ENCODE measurements at places on chromosomes 13 and 19.
A peak's percentile ranks its signal among the peaks of the same experiment; 100 is the strongest.

DNA sequence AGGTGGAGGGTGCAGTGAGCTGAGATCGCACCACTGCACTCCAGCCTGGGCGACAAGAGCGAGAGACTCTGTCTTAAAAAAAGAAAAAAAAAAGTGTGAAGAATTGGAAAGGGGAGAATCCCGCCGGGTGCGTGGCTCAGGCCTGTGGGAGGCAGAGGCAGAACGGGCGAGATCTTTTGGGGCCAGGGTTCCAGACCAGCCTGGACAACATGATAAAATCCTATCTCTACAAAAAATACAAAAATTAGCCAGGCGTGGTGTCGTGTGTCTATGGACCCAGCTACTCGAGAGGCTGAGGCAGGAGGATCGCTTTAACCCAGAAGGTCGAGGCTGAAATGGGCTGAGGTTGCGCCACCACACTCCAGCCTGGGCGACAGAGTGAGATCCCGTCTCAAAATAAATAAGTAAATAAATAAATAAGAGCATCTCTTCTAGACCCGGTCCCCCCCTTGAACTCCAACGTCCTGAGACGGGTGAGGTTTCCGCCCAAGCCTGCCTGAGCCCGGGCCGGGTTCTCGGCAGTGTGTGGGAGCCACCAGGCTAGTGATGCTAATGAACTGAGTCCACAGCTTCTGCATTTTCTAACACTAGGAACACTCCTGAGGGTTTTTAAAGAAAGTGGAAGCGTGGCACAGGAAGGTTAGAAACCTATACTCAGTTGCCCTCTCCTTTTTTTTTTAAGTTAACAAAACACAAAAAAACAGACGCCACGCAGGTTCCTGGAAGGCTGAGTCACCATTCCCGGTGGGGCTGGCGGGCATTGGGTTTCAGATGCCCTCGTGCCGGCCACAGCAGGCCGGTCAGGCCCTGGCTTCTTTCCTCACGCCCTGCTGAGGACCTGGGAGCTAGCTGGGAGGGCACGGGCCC lies 22.0 kb downstream of the GPX4 start:
- DNase-seq = no peak

DNA sequence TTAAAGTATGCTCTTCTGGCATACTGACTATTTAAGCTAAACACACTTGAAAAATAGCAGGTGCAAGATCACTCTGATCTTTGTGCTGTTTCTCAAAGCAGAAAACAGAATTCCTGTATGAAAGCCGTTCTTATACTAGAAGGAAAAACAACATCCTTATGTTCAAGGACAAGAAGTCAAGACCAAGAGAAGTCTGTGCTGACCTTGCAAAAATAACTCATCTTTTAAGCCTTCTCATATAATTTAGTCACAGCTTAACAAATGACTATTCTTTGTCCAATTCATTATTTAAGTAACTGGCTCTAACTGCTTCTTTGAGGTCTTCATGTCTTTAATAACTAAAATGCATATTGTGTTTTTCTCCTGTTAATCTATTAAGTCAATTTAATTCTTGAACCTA lies 2750.2 kb upstream of the PCDH20 start:
- DNase-seq = no peak

DNA sequence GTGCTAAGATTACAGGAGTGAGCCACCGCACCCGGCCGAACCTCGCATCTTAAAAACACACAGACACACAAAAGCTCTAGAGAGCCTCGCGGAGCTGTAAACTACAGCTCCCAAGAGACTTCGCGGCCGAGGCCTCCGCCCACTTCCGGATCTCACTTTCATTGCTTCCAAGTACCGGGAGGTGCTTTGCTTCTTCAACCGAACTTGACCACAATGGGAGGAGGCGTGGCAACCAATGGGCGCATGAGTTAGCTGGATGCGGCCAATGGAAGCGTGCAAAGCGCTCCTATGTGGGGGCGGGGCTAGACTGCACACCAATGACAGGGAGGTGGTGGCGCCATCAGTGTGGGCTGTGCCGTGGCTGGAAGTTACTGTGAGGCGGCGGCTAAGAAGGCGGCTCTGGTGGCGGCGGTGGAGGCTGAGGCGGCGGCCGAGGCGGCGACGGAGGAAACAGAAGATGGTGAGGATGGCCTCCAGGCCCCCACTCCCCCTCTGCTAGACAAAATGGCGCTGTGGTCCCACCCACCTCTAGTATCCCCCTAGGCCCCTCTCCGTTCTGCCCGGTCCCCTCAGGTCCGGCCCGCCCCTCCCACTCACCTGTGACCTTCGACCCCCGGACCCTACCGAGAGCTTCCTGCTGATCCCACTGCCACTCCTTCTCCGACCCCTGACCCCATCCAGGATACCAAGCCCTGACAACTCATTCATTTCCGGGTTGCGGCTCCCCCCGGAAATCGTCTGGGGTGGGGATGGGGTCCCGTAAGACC lies at the start of gene DDA1:
Gene DDA1, plus strand, starts transcription at position 366 of the 767 bp plus-strand sequence. Its CDS starts 92 bp downstream, at position 458.
- peak; percentile 100 for DNase-seq

- no peak for DNase-seq
These were observed 1265.5 kb downstream of the PCDH9 start for GRCh38 chr13:65964672-65965071.

DNA sequence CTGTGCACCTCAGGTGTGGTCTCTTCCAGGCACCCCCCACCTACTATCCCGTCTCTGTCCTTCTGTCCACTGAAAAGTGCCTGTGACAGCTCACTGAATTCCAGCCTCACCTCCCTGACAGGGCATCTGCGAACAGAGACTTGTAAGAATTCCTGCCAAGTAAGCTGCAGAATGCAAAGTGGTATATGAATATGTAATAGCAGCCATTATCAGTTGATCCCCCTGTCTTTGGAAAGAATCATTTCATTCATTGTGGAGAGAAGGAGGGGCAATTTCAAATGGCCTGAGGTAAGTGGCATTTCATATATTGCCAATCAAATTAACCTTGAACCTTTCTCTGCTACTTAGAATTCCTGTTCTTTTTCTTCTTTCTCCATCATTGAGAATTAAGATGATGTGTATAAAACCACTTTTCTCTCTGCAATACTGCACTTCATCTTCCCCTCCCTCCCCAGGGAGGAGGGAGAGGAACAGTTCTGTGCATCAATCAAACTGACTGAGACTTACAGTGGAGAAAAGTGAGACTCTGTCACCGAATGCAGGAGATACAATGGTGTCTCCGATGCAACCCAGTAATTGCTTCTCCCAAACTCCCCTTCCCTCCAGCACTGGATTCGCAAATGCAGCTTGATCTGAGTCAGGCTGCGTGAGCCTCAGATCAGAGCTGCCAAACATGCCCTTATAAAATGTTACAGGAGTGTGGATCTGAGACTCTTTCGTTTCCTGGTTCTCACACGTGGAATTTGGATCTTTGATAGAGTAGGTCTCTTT lies 91.7 kb downstream of the SLC10A2 start:
- DNase-seq = no peak

- no peak for DNase-seq
These were observed 11.1 kb upstream of the TDRD12 start for GRCh38 chr19:32708457-32708856.

DNA sequence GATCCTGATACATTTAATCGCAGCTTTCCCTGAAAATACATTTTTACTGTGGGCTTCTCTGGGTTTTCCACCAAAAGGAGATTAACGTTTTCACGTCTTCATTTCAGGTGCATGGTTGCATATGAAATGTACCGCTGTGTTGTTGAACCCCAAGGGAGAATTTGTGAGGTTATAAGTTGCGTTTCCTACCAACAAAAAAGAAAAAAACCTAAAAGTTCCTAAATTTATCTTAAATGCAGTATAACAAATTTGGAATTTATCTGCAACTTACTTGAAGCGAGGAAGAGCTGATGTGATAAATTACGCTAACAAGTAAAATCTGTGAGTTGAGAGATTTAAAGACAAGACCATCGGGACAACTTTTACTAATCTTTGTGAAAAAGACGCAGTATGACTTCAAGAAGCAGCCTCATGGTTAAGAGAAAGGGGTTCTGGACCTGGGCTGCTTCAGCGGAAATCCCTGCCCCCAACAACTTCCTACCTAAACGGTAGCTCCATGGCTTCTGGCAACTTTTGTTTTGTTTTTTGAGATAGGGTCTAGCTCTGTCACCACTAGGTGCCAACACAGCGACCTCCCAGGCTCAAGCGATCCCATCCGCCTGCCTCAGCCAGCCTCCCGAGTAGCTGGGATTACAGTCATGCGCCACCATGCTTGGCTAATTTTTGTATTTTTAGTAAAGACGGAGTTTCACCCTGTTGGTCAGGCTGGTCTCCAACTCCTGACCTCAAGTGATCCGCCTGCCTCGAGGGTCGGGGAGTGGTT lies 958 bp upstream of the OBI1 start:
- no peak for DNase-seq

- peak; percentile 61 for DNase-seq
These were observed 513 bp downstream of the MIER2 start for GRCh38 chr19:343941-344624.

DNA sequence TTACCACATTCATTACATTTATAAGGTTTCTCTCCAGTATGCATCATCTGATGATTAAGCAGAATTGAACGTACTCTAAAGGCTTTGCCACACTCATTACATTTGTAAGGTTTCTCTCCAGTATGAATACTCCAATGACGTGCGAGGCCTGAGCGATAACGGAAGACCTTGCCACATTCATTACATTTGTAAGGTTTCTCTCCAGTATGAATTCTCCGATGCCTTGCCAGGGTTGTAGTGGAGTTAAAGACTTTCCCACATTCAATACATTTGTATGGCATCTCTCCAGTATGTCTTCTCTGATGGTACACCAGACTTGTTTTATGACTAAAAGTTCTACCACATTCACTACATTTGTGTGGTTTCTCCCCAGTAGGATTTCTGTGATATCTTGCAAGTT lies 16.8 kb upstream of the ZNF432 start:
- DNase-seq = no peak

DNA sequence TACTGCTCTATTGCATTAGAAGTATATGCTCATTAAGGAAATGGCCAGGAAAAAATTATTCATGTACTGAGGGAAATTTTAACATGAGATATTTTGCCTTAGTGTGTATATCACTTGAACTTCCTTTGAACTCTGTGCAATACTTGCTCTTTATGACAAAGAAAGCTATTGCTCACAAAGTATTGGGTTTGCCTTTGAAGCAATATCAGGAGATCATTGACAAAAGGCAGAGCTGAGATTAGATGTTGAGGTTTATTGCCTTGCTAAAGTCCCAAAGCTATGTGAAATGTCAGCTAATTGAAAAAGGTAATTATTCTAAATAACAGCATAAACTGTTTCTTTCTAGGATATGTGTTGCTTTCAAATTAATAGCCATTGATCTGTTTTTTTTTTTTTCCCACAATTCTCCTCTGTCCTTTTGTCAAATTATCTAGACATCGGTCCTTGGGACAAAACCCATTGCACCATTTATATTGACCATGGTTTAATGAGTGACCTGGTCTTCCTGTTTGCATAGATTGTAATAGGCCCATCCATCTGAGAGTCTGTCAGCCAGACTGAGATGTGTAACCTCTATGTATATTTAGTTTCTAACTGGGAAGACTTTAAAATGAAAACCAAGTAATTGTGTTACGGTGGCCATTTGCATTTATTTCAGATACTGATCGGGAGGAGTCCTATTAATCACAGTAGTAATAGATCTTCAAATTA lies 752.7 kb upstream of the GPC6 start:
- DNase-seq = no peak

- DNase-seq = peak; percentile 92
These were observed 16.8 kb downstream of the SPC24 start for GRCh38 chr19:11138601-11139300.

DNA sequence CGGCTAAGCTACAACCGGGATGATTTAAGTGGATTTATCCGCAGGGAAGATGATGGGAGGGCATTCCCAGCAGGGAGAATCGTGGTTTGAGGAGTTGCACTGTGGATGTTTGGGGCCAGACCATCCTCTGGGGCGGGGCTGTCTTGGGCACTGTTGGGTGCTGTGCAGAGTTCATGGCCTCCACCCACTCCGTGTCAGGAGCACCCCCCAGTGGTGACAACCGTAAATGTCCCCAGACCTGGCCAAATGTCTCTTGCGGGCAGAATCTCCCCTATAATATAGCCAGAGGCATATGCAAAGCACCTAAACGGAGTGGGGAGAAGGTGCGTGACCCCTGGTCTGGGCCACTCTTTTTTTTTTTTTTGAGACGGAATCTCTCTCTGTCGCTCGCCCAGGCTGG lies 40.2 kb downstream of the SMIM24 start:
- no peak for DNase-seq

- DNase-seq = no peak
These were observed 838.0 kb downstream of the UQCRFS1 start for GRCh38 chr19:28374971-28375370.

- no peak for DNase-seq
These were observed 7.6 kb upstream of the TSPAN16 start for GRCh38 chr19:11288349-11288748.

- DNase-seq = peak; percentile 65
These were observed 964 bp downstream of the KHSRP start for GRCh38 chr19:6423499-6424194.

- peak; percentile 37 for DNase-seq
These were observed 530 bp downstream of the MAU2 start for GRCh38 chr19:19321141-19321577.

DNA sequence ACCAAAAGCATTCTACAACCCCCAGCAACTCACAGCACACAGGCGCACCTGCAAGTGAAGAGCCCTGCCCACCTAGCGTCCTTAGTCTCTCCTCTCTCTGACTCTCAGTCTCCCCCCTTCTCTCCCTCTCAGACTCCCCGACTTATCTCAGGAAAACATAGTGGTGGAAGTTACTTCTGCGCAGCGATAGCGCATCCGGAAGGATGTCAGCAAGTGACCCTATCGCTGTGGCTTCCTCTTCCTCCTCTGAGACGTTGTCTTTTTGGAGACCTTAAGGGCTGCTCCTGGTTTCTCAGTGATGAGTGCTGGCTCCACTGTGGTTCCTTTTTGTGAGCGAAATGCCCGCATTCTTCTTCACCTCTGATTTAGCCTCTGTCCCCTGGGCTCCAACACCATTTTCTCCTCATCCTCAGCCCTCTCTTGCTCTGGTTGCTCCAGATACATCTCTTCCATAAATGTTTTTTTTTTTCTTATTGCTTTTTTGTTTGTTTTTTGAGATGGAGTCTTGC lies 1.4 kb upstream of the YIF1B start:
- no peak for DNase-seq

- DNase-seq = no peak
These were observed 22.8 kb upstream of the CCNE1 start for GRCh38 chr19:29789007-29789406.

DNA sequence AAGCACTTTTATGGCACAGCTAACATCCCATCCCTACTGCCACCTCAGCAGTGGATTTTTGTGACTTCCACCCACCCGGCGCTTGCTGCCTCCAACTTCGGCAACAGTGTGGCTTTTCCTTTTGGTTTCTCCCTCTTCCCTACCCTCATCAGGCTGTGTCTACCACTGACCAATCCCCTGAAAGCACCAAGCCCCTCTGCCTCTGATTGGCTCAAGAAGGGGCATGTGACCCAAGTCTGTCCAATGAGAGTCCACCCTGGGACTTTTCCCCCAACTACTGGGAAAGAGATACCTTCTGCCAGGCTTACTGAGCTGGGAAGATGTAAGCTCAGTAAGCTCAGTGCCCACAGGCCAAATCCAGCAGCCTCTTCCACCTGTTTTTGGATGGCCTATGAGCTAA lies 5.8 kb downstream of the SMIM7 start:
- no peak for DNase-seq

- DNase-seq = no peak
These were observed 42.2 kb upstream of the KCTD4 start for GRCh38 chr13:45243077-45243476.

Data from femur (tissue), 1 donor.